ENCODE measurements at places on chromosomes 16 and 17. TPM values are rescaled to one million over a fixed set of nuclear protein-coding genes. Genes with fewer than 3 reads are reported as not detected.

DNA sequence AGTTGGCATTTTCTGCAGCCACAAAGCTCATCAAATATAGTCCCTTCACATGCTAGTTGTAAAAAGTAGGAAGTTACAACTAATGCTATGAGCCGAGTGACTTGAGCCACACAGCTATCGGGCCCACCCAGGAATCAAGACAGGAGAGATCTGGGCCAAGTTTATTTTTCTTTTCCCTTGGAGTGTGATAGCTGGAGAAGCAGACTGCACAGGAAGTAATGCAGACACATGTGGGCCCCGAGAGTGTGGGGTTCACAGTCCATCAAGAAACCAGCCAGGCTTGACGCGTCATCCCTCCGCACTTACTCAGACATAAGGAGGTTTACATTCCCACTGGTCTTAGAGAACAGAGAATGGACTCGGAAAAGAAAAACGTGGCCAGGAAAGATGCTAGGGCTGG lies 403.1 kb upstream of the CDH11 start:
- no peak overlapping the region for H3K27ac ChIP-seq
- no peak overlapping the region for H3K4me3 ChIP-seq
- no peaks in the 10 kb centered on the region for H3K36me3 ChIP-seq
- H3K4me1 ChIP-seq = peaks cover 12% of the 10 kb centered on the region
- H3K27me3 ChIP-seq = no peaks in the 10 kb centered on the region

- no peak overlapping the region for H3K4me3 ChIP-seq
- peaks cover 28% of the 10 kb centered on the region for H3K4me1 ChIP-seq
- H3K27ac ChIP-seq = peak overlapping the region; percentile 82
- H3K27me3 ChIP-seq = no peaks in the 10 kb centered on the region
- no peak for DNase-seq
Measured at GRCh38 chr16:69860233-69861231, 90.6 kb upstream of the CLEC18A start.

- H3K4me3 ChIP-seq = no peak overlapping the region
- H3K27ac ChIP-seq = no peak overlapping the region
- no peaks in the 10 kb centered on the region for H3K36me3 ChIP-seq
- no peak for DNase-seq
- no peaks in the 10 kb centered on the region for H3K4me1 ChIP-seq
- no peaks in the 10 kb centered on the region for H3K27me3 ChIP-seq
Measured at GRCh38 chr16:79082970-79083369, 517.6 kb downstream of the MAF start.

The PRAC1 gene
- total RNA-seq = not detected

DNA sequence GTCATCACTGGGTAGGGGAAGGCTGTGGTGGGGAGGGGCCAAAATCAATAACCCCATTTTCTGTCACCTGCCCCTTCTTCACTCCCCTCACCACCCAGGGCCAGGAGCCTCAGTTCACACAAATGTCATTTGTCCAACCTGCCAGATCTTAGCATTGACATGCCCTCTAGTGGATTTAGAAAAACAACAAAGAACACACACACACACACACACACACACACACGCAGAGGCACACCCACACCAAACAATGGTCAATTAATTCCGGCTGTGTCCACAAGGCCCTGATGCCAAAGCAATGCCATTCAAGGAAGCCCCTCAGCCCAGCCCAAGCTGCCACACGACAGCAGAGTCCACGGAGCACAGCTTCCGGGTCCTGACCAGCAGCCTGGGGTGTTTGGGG lies 68.4 kb downstream of the NOG start:
- no peaks in the 10 kb centered on the region for H3K36me3 ChIP-seq
- H3K27ac ChIP-seq = no peak overlapping the region
- H3K4me1 ChIP-seq = peaks cover 8% of the 10 kb centered on the region
- DNase-seq = no peak
- H3K27me3 ChIP-seq = peaks cover 3% of the 10 kb centered on the region

GRCh38 chr17:38327936-38328335 lies 15.8 kb downstream of the GPR179 start:
- peaks cover 9% of the 10 kb centered on the region for H3K36me3 ChIP-seq
- H3K4me1 ChIP-seq = peaks cover 11% of the 10 kb centered on the region
- H3K27me3 ChIP-seq = peaks cover 3% of the 10 kb centered on the region
- H3K27ac ChIP-seq = no peak overlapping the region
- DNase-seq = no peak
- H3K4me3 ChIP-seq = no peak overlapping the region

DNA sequence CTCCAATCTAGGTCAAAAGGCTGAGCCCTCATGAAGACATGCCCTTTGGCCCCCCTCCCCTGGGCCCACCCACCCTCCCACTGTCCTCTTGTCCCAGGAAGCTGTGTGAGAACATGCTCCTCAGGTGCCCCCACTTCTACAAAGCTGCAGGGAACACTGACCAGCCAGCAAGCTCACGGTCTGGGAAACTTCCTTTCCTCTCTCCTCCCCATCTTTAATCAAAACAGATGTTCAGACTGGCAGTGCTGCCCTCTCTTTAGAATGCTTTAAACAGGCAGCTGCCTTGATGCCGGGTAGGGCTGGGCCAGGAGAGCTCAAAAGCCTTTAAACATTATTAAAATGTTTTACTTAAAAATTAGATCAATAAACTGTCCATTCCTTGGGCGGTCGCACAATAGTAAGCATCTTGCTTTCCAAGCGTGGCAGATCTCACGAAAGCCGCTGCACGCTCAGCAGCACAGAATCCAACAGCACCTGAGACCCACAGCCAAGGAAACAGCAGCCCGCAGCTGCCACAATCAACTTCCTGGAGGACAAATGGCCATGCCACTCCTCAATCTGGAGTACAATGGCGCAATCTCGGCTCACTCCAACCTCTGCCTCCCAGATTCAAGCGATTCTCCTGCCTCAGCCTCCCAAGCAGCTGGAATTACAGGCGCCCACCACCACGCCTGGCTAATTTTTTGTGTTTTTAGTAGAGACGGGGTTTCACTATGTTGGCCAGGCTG lies 399.2 kb downstream of the SLC39A11 start:
- no peaks in the 10 kb centered on the region for H3K27me3 ChIP-seq
- no peak overlapping the region for H3K4me3 ChIP-seq
- H3K36me3 ChIP-seq = no peaks in the 10 kb centered on the region
- H3K27ac ChIP-seq = no peak overlapping the region

The UNC45B gene
- total RNA-seq = 178 TPM

- H3K4me3 ChIP-seq = no peak overlapping the region
- H3K4me1 ChIP-seq = peaks cover 5% of the 10 kb centered on the region
- H3K36me3 ChIP-seq = peaks cover 5% of the 10 kb centered on the region
- H3K27ac ChIP-seq = no peak overlapping the region
Measured at GRCh38 chr17:78748048-78748729, 33.9 kb downstream of the CYTH1 start.

The HP gene
- 0.13 TPM for total RNA-seq

DNA sequence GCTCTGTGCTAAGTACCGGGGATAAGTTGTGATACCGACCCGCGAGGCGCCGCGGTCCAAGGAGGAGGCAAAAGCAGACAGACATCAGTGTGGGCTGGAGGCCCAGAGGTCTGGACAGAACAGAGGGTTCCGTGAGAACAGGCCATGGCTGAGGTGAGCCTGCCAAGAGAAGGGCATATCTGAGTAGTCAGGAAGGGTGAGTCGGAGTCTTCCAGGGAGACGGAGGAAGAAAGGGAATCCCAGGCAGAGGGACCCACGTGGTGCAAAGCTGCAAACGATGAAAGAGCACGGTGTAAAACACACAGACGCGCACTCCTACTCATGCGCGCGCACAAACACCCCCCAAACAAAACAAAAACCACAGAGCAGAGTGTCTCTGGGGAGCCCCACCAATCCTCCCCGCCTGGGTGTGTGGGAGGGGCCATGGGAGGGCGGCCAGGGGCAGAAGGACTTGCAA lies 18.1 kb downstream of the RHBDL3 start:
- H3K4me1 ChIP-seq = peaks cover 19% of the 10 kb centered on the region
- H3K4me3 ChIP-seq = no peak overlapping the region
- H3K36me3 ChIP-seq = no peaks in the 10 kb centered on the region
- H3K27ac ChIP-seq = no peak overlapping the region
- H3K27me3 ChIP-seq = peaks cover 2% of the 10 kb centered on the region
- DNase-seq = no peak

DNA sequence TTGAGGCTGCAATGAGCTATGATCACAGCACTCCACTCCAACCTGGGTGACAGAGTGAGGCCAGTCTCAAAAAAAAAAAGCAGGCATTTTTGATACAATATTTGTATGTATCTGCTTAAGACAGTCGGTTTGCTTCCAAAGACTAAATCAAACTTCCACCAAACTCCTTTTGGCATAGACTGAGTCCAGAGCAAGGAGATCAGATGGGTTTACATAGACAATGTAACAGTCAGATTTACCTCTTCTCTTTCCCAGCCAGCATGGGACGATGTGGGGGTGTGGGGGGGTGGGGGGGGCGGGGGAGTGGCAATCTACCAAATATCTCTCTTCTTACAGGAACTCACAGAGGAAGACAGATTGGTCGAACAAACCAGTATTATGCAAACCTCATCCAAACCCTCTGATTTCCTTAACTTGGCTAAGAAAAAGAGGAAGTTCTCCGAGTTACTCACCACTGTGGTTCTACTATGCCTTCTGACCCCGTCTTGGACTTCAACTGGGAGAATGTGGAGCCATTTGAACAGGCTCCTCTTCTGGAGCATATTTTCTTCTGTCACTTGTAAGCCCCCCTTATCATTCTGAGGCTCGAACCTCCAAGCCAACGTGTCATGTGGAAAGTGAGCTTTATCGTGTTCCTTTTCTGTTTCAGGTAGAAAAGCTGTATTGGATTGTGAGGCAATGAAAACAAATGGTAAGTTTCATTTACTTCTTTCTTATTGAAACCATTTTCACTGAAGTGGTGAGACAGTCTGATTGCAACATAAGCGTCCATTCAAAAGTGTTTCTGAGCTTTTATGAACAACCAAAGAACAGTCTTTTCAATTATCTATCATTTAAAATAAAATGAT lies at the start of gene MILR1:
Gene MILR1 (plus strand): TSS at position 451 of the 848 bp plus-strand sequence. CDS start 54 bp downstream, at position 505.
- DNase-seq = peak; percentile 83
- peak within 1 kb of the TSS; percentile 8 for H3K4me3 ChIP-seq
- no peaks in the 10 kb centered on the region for H3K36me3 ChIP-seq

Measured in muscle of leg (tissue), 16 donors.